ENCODE measurements at places on chromosomes 5 and 9.

- no peak for DNase-seq
Observed at GRCh38 chr9:13684656-13685055, 405.2 kb upstream of the MPDZ start.

DNA sequence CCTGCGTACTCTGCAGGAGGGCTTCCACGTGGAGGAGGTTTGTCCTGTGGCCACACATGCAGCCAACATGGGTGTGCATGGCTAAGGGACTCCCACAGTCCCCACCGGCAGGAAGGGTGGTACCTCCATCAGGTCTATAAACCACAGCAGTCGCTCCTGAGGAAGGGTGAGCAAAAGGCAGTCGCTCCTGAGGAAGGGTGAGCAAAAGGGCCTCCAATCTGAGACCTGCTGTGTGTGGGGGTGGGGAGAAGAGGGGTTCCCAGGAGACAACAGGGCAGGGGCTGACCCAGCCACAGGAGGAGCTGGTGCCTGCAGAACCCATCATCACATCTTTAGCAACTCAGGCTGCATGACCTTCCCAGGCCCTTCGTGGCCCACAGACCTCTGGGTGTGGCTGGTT lies 30.3 kb upstream of the AKNA start:
- no peak for DNase-seq

- no peak for DNase-seq
Observed at GRCh38 chr9:98356326-98356725, 100.9 kb upstream of the TBC1D2 start.

- no peak for DNase-seq
Observed at GRCh38 chr5:117411701-117412100, 837.1 kb upstream of the SEMA6A start.

- DNase-seq, result no peak
Observed at GRCh38 chr9:113446323-113446740, 17.2 kb upstream of the RGS3 start.

- no peak for DNase-seq
Observed at GRCh38 chr9:114090798-114091197, 8.3 kb downstream of the KIF12 start.

DNA sequence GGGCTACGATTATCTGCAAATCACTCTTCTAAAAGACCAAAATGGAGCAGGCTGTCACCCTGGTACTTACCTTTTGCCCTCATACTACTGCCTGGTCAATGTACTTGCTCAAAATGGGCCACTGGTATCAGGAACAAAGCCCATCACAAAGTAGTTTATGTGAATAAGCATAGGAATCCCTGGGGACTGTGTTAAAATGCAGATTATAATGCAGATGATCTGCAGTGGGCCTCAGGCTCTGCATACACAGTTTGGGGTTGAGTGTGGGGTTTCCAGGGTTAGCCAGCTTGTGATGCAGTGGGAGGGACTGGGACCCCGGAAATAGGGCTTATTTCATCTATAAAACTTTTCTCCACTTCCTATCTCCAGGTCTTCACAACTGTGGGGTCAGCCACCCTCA lies 173.1 kb downstream of the HSD17B3 start:
- no peak for DNase-seq

DNA sequence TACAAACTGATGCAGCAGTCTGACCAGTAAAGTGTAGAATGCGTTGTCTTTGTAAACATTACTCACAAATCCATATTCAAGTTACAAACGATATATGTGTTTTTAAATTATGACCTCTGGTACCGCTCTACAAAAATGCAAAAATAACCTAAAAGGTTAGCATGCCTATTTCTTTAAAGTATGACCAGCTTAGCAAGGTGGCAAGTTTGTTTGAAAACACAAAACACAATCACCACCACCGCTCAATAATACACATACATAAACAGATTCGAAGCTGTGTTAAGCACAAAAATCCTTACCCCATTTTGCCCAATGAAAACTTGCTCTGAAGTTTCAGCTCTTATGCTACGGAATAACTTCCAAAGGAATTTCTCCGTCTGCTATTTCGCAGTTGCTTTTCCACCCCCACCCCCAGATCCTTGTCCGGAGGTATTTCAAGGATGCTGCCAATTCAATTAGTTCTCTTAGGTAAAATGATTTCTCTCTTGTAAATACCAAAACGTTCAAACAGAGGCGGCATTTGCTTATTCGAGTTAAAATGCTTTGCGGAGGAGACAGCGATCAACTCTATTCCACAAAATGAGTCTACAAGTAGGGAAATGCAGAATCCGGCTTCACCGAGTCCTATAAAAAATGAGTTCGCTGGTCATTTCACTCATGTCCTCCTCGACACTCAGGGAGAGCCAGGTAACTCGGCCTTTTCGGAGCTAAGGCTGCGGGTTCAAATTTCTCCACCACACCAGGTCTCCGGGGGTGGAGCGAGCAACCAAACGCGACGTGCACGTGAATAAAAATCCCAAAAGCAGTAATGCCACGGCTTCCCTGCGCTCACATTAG lies 1.2 kb downstream of the HOMER1 start:
- no peak for DNase-seq
